Cardiac muscle cell (in vitro differentiated cells and primary cell): ENCODE measurements at places on chromosomes 16 and 17.

DNA sequence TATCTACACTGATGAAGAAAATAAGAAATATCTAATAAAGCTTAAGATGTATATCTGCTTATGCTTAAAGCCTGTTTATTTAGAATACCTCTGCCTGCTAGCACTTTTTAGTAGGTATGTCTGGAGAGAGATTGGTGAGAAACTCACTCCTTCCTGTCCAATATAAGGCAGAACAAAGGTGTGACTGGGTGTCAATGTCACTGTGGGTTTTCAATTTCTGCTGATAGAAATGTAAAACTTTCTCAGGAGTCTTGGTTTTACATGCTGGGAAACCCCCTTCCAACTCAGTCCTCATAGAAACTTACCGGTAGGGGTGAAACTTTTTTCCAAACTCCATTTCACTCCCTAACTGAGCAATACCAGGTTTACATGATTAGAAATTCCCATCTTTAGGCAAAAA is 17.8 kb upstream of the MPHOSPH6 start:
- no peak for DNase-seq

DNA sequence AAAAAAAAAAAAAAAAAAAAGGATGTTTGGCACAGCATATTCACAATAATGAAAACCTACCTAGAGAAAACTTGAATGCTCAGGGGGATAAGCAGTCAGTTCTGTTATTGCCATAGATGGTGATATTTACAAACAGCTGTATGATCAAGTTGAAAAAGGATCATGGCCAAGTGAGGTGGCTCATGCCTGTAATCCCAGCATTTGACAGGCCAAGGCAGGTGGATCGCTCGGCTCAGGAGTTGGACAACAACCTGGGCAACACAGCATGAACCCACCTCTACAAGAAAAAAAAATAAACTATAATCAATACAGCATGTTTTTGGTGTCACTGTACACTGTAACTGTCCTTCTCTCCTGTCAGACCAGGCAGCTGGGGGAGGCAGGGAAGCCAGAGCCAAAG is 19.1 kb downstream of the ANKS3 start:
- DNase-seq = no peak

DNA sequence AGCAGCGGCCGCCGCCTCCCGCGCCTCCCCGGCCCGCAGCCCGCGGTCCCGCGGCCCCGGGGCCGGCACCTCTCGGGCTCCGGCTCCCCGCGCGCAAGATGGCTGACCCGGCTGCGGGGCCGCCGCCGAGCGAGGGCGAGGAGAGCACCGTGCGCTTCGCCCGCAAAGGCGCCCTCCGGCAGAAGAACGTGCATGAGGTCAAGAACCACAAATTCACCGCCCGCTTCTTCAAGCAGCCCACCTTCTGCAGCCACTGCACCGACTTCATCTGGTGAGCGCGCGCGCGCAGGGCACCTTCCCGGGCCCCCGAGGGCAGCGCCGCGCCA is 258 bp downstream of the PRKCB start:
- no peak for DNase-seq

DNA sequence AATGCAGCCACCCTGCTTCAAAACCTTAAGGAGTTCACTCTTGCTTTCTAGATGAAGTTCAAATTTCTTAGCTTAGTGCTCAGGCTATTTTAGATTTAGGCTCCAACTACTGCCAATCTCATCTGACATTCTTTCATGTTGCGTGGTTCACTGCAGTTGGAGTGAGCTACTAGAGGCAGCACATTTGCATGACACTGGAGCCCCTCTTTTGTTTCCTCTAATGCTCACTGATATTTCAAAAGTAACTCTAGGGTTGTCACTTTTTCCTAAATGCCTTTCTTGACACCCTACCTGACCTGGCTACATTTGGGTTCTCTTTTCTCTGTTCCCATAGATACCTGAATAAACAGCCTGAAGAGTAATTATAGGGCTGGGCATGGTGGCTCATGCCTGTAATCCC is 586.5 kb upstream of the GOT2 start:
- DNase-seq = no peak

DNA sequence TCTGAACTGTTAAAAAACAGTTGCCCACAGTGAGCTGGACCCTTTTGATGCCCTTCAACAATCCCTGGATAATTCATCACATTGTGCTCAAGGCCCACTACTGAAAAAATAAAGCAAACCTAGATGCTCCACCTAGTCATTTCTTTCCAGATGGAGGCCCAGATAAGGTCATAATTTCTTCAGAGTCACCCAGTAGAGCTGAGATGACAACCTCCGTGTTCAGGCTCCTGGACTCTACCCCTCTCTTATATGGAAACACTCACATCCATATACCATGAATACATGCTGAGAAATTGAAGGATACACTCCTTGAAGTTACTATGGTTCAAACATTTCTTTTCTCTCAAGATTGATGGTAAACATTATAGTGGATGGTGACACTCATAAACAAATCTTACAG is 2.7 kb upstream of the ABCA3 start:
- DNase-seq = no peak

- no peak for DNase-seq
These were observed 22.3 kb upstream of the CNOT1 start for GRCh38 chr16:58651965-58652348.
